ENCODE measurements at places on chromosomes 4 and X. TPM values are rescaled to one million over a fixed set of nuclear protein-coding genes. Genes with fewer than 3 reads are reported as not detected.

The MAGIX gene
- 6.2 TPM for total RNA-seq

The PCYT1B gene
- total RNA-seq: 13.2 TPM

The WNK3 gene
- total RNA-seq: 20.8 TPM

GRCh38 chr4:124790471-124790870, 77.9 kb upstream of the ANKRD50 start:
- DNase-seq: no peak

GRCh38 chr4:48409203-48409602, 67.9 kb downstream of the SLAIN2 start:
- no peak for DNase-seq
